Activated naive CD8-positive, alpha-beta T cell treated with anti-CD3 and anti-CD28 coated beads for 36 hours (primary cell): ENCODE measurements at places on chromosomes 5 and 9. TPM values are rescaled to one million over a fixed set of nuclear protein-coding genes. Genes with fewer than 3 reads are reported as not detected.

- peak overlapping the region; percentile 74 for H3K27ac ChIP-seq
- H3K36me3 ChIP-seq: peaks cover 2% of the 10 kb centered on the region
- H3K4me3 ChIP-seq: peak overlapping the region; percentile 22
- no peak for DNase-seq
- peaks cover 70% of the 10 kb centered on the region for H3K4me1 ChIP-seq
Observed at GRCh38 chr9:89519366-89519805, 21.5 kb upstream of the SEMA4D start.

DNA sequence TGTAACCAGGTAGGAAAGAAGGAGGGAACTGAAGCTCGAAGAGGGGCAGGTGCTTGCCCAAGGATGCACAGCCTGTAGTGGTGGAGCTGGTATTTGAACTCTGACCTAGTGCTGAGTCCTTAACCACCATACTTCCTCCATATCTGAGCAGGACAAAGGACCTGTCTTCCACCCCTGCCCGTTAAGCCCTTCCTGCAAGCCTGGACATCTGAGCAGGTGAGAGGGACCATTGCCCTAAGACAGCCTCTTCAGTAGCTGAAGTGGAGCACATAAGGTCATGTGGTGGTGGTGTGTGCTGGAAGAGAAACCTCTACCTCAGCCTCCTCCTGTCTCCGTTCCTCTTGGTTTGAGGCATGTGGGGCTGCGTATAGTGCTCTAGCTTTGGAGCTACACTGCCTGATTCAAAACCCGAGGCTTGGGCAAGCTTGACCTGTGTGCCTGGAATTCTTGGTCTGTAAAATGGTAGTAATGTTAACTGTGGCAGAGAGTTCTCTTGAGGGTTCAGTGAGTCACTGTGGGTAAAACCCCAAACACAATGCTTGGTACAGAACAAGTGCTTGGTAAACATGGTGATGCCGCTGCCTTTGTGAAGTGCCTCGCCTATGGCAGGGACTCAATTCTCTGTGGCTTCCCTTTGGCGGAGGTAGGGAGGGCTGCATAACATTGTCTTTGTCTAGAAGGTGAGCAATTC is 7.4 kb downstream of the GALNT10 start:
- H3K4me3 ChIP-seq: peak overlapping the region; percentile 30
- DNase-seq: peak; percentile 71
- H3K27me3 ChIP-seq: no peaks in the 10 kb centered on the region
- peaks cover 14% of the 10 kb centered on the region for H3K36me3 ChIP-seq

DNA sequence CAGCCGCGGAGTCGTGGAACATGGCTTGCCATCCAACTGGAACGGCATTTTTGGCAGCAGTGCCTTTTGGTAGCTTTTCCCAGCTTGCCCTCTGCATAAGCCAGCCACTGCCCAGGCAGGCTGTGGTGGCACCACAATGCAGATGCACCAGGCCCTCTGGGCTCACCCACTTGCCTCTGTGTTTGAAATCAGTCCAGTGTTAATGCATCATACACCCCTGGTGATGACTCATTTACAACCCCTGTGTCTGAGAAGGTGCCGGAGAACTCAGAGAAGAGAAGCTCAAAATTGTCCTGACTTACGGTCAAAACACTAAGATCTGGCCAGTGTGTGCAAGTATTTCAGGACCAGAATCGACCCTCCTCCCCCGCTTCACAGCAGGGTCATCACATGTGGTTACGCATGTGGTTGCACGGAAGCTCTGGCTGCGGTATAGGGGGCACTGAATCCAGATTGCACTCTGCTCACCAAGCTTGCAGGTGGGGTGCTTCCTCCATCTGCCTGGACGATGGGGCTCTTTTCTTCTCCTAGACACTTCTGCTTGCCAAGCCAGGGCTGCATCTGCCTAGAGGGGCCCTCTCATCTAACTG is 66.5 kb upstream of the SMIM15 start:
- H3K4me1 ChIP-seq: peaks cover 2% of the 10 kb centered on the region
- H3K4me3 ChIP-seq: no peak overlapping the region
- H3K36me3 ChIP-seq: no peaks in the 10 kb centered on the region
- no peaks in the 10 kb centered on the region for H3K27me3 ChIP-seq
- DNase-seq: no peak

DNA sequence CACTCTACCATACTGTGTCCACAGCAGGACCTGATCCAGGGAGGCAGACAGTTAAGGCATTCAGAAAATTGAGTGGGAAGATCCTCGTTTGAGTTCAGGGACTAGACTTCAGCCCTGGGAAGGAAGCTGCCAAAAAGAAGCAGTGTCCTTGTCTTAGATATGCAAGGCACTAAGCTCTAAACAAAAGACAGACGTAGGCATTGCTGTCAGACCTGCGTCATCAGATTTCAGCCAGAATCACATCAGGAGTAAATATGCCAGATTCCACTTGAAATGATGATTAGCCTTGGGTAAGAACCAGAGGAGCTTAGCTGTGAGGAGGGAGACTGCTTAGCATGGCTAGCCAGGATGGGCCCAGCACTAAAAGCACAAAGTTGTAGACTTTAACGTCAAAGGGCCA is 56.7 kb downstream of the MAMDC2 start:
- no peak overlapping the region for H3K27ac ChIP-seq
- peaks cover 1% of the 10 kb centered on the region for H3K27me3 ChIP-seq
- DNase-seq: no peak
- H3K4me1 ChIP-seq: no peaks in the 10 kb centered on the region

DNA sequence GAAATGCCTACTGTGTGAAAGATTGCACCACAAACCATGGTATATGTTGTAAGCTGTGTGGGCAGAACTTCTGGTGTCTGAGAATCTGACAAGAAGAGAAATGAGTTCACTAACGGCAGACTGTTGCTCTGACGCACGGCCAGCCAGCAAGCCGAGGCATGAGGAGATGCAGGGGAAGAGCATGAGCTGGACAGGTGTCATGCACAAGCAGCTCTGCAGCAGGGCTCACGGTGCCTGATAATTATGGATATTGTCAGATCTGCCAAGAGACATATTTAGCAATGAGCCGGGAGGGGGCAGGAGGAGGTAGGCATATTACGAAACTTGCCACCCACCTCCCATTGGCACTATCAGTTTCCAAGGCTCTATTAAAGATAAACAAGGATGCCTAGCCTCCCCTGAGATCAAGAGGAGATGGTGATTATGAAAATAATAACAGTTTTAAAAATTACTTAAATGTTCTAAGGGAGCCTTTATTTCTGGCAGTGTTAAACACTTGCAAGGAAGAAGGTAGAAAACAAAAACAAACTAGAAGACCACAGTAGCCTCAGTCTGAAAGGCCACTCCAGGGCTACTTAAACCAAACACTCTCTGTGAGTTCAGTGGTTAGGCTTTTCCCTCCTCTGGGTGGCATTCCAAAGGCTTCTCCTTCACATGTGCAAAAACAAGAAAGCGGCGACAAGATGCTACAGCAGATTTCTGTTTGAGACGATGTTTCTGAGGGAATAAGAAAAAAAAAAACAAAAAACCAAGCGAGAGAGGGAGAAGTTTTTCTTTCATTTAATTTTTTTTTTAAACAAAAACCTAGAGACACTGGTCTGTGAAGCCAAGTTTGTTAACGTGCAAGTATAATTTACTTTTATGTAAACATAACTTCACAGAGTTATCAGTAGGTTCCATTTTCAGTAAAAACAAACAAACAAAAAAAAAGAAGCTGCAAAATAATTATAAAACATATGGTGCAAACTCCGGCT is 339.5 kb downstream of the BNC2 start:
- peaks cover 11% of the 10 kb centered on the region for H3K27me3 ChIP-seq
- no peak overlapping the region for H3K27ac ChIP-seq
- H3K4me3 ChIP-seq: no peak overlapping the region

Gene TAL2
- total RNA-seq: not detected

Gene CA9
- 1.5 TPM for total RNA-seq

Gene MYOT
- not detected for total RNA-seq
